GM20000 (cell line): ENCODE measurements at places on chromosomes 16 and 17.

DNA sequence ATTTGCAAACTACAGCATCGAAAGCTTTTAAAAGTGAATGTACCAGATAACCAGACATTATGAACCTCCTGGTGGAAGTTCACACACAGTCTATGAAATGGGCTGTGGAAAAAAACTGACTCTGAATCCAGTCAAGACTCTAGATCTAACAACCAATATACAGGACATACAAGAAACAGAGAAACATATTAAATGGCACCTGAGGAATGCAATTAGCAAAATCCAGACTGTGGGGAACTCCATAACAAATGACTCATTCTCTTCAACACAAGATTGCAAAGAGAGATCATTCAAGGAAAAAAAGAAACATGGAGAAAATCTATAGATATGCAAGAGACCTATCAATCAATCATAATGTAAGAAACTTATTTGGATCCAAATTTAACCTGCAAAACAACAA is 119.0 kb downstream of the MYO1D start:
- DNase-seq = no peak

DNA sequence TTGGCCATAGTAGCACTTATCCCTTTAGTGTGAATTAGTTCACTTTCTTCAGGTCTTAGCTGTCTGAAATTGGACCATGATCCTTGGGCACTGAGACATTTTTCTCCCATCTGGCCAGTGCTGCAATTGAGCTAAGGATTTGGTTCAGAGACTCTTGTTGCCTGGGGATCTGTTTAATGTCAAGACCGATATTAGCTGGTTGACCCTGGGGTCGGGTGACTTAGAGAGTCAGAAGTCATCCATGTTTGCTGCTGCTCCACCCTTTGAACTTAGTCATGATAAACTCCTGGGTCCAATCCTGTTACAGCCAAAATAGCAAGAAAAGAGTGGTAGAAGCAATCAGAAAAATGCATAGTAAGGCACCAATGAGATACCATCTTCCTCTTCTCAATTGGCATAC is 45.8 kb upstream of the TOX3 start:
- DNase-seq = no peak

GRCh38 chr16:1277617-1278282 is 21.9 kb downstream of the TPSD1 start:
- no peak for DNase-seq

GRCh38 chr16:85310868-85311585 is 198.8 kb upstream of the CIBAR2 start:
- no peak for DNase-seq

- no peak for DNase-seq
Observed at GRCh38 chr16:53768593-53768992, 64.6 kb downstream of the FTO start.

GRCh38 chr16:70682239-70683145 is 3.4 kb downstream of the MTSS2 start:
- DNase-seq = no peak

- no peak for DNase-seq
Observed at GRCh38 chr16:1432388-1433262, 1.7 kb downstream of the PERCC1 start.

DNA sequence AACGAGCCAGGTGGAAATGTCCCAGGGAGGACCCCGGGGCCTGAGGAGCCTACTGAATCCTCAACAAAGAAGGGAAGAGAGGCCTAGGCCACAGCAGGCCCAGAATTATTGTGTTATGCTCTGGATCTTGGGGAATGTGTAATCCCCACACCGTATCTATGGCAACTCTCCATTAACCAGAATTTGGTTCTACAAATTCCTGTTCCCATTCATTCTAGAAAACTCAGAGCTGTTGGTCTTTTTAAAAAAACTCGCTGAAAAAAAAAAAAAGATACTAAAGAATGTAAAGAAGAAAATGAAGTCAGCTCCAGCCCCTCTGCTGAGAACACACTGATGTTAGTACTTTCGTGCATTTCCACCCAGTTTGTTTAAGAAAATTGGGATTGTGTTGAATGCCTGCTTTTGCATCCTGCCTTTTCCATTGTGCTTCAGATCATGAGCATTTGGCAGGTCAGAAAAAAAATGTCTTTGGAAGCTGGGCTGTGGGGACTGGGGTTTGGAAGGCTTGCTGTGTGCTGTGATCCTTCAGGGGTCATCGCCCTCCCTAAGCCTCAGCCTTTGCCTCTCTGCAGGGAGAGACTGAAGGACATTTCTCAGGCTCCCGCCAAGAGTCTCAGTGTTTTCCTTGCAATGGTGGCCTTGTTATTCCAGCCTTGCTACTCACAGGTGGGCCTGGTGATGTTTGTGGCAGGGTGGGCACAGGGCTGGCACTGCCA is 69.5 kb downstream of the SREBF1 start:
- DNase-seq = no peak
